A549 treated with ZK216348 at 1 μM for 4 hours (cell line): ENCODE measurements at places on chromosomes 7 and 10. TPM values are rescaled to one million over a fixed set of nuclear protein-coding genes. Genes with fewer than 3 reads are reported as not detected.

EXOC4 gene
- total RNA-seq: 19.1 to 22.3 TPM (median 21.0 TPM) in 5 replicates

SHH gene
- total RNA-seq: 0.88 to 2.2 TPM (median 1.2 TPM) in 5 replicates

GNGT1 gene
- not detected in 5 replicates for total RNA-seq

FAM20C gene
- total RNA-seq: 29.5 to 48.7 TPM (median 45.5 TPM) in 5 replicates

COPS6 gene
- 143 to 198 TPM (median 176 TPM) in 5 replicates for total RNA-seq
